ENCODE measurements at places on chromosomes 2 and 18.

DNA sequence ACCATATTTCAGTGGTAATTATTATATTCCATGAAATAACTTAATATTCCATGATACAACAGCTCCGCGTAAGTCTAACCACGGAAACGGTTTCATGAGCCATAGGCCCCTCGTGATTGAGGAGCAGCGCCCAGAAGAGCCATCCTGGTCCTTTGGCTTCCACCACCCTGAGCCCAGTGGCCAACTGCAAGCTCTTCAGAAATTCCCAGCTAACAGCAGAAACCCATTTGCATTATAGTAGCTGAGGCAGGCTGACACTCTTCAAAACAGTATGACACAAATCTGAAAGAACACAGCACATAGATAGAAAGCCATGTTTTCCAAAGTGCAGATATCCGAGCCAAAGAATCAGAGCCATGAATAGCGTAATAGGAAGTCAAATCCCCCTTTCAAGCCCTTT lies 120.9 kb upstream of the NFATC1 start:
- no peak for DNase-seq

DNA sequence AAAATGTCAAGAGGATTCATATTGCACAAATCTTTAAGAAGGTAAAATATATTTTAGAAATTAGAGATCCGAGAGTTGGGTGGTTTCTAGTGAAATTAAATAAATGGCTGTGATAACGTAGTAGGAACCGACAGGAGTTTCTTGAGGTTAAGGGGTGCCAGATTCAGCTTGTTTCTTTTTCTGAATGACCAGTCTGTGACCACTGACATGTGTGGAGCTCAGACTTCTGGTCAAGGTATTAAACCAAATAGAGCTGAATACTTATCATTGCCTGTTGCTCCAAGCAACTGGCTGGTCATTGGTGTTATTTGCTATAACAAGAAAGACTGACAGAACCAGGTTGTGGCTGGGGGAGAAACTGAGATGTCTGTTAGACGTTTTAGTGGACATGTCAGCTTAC lies 408.2 kb upstream of the HS6ST1 start:
- DNase-seq, result no peak

DNA sequence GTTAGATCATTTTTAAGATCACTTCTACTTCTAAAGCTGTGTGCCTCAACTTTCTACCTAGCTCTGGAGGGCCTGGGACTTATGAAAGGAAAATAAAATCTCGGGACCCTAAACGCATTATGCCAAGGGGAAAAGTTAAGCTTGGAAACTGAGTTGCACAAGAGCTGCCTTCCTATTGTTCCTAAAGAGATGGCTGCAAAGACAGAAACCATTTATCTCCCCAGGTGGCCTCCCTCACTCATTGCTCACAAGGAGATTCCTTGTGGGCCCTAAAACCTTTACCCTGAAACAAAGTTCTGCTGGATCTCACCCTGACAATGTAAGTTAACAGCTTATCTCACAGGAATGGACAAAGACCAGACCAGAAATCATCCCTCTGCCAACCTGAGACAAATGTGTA lies 26.8 kb downstream of the TUBB6 start:
- DNase-seq, result no peak

DNA sequence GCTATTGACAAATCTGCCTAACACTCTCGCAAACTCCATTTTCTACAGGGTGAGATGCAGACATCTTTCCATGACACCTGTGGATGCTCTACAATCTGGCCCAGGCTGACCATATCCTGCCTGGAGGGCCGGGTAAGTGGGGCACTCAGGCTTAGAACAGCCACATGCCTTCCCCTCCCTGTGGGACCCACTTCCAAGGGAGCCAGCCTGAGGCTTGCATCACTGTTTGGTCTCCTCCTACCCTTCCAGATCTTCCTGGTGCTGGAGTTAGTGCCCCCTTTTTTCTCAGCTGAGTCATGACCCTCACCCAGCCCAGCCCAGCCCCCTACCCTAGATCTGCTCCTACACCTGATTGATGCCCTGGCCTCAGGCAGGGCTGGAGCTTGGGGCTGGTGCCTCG lies 150.2 kb upstream of the MSH6 start:
- DNase-seq, result no peak

- no peak for DNase-seq
These were observed 178.7 kb downstream of the FMNL2 start for GRCh38 chr2:152513681-152514080.

GRCh38 chr2:119066272-119066804 lies 92.2 kb downstream of the C1QL2 start:
- DNase-seq, result no peak

- DNase-seq, result peak; percentile 23
These were observed 96.5 kb upstream of the SERTAD2 start for GRCh38 chr2:64750001-64750816.
